ENCODE measurements at places on chromosomes 1 and 21.

- no peak for DNase-seq
Measured at GRCh38 chr1:57934745-57935144, 510.9 kb upstream of the DAB1 start.

DNA sequence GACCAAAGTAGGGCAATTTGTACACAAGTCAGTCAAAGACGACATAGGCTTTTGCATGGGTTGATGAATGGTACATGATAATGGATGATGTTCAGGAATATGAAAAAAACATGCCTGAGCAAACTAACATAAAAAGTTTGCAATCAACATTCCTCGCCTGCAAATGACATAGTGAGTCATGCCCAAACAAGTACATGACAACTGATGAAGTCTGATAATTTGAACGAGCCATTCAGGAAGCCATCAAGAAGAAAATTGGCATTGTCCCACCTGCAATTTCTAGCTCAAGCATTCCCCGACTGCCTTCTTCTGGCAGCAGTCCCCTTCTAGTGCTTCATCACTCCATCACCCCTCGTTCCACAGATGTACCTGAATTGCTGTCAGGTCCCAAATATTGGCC is 118.4 kb upstream of the NR5A2 start:
- no peak for DNase-seq

- no peak for DNase-seq
Measured at GRCh38 chr1:167430134-167430848, 88.0 kb downstream of the CD247 start.

- no peak for DNase-seq
Measured at GRCh38 chr1:3349161-3349967, 105.1 kb upstream of the ARHGEF16 start.

DNA sequence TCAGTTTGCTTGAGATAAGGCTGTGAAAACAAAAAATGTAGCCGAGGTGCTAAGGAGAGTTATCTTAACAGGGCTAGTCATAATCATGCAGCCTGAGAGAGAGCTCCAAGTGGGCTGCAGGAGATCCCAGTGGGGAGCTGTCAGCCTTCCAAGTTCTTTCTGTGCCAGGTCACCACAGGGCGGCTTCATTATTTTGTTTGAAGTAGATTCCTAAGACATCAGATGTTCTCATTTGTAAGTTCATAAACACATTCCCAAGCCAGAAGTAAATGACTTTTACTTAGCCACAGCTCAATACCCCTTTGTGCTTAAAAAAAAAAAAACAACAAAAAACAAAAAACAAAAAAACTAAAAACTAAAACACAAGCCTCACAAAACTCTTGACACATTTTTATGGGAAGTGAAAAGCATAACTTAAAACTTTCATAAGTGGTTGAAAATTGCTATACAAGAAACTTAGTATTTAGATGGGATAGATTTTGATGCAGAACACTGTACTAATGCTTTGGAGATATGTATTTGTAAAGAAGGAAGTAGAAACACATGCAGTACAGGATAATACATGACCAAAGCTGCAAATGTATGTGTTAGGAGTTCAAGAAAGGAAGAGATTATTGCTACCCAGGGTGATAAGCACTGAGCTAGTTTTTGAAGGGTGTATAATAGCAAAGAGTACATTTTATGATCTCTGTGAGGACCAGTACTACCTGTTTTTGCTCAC is 8.6 kb downstream of the CDC14A start:
- no peak for DNase-seq

GRCh38 chr1:101363891-101364318 is 127.1 kb downstream of the S1PR1 start:
- DNase-seq = no peak

Data from stimulated activated CD4-positive, alpha-beta T cell treated with anti-CD3 and anti-CD28 coated beads, Interleukin-15, amount 100 ng/mL, for 1 hour (primary cell).